ENCODE measurements at places on chromosomes 4 and X.

DNA sequence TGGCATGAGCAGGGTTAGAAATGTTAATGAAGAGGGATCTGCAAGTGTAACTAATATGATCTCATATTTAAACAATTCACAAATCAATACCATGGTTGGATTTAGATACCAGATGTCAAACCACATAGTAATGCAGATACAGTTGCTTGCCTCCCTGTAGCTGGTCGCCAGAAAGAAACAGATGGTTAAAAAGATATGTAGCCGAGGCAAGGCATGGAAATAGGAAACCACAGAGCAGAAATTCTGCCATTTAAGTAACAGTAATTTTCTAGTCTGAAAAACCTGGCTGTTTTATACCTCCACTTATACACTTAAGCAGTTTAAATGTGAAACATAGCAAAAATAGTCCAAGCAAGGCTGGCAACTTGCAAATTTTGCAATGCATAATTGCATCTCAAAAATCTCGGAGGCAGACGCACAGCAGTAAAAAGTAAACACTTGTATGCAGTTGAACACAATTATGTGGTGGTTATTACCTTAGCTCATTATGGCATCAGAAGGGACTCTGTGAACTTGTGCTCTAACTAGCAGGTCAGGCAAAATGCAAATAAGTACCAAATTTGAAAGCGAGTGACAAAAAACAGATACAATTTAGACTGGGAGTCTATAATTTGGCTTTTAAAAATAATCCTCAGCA is 126.8 kb downstream of the NAA11 start:
- no peak for DNase-seq

DNA sequence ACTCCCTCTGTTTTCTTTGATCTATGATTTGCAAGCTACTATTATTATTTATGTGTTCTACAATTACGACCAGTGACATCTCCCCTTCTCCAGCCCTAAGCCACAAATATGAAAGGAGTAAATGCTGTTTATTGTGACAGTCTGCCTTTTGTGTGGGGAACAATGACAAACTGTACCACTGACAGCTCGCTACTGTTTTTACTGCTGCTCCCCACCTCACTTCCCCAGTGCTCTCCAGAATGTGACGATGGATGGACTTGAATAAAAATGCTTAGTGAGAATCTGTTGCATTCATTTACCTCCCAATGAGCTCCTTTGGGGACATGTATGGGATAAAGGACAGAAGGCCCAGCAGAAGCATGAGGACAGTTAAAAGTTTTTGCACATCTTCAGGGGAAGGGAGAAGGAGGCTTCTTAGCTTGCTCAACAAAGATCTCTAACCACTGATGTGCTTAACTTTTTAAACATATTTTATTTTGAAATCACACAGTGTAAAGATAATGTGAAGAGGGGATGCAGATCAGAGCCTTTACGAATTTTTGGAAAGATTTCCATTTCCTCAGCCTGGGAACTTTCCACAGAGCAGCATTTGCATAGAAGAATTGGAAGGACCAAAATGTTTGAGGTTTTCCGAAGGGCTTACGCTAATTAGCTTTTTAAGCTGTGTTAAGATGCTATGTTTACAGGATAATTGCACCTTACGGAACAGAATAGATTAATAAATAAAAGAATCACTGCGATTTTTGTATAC is 485.1 kb upstream of the TENM3 start:
- no peak for DNase-seq

DNA sequence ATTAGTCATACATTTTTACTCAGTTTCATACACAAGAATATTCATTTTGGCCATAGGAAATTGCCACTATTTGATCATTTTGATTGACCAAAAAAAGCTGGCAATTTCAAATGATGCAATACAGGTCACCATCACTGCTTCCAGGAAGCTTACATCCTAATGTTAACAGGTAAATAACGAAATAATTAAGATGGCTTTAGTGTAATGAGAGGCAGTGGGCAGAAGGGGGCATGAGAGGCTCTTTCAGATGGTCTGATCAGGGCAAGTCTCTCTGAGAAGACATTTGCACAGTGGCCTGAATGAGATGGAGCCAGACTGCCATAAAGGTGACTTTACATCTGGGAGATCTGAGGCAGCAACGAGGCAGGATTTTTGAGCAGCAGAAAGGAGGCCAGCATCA is 170.7 kb downstream of the SLIT2 start:
- DNase-seq, result no peak

GRCh38 chr4:20430259-20430941 is 178.7 kb downstream of the SLIT2 start:
- DNase-seq, result no peak

- DNase-seq, result no peak
These were observed 32.4 kb downstream of the OCRL start for GRCh38 chrX:129572422-129572821.

GRCh38 chr4:45971108-45971507 is 152.7 kb downstream of the GABRG1 start:
- no peak for DNase-seq

DNA sequence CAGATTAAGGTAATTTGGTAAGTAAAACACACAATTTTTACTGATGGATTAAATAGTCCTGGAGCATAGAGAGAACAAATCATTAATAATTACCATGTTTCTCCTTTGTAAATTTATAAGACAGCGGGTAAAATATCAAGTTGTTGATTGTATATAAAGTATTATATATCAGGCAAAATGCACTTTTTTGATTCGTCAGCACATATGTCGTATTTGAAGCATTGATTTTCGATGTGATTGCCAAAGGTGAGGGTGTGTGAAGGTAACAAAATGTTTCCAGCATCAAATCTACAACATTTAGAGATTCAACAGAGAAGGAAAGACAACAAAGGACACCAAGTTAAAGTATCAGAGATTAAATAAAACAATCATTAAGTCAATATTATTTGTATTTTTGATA is 1437.8 kb upstream of the ADGRL3 start:
- DNase-seq, result no peak

GRCh38 chrX:34632384-34632783 is 24.7 kb downstream of the TMEM47 start:
- no peak for DNase-seq

DNA sequence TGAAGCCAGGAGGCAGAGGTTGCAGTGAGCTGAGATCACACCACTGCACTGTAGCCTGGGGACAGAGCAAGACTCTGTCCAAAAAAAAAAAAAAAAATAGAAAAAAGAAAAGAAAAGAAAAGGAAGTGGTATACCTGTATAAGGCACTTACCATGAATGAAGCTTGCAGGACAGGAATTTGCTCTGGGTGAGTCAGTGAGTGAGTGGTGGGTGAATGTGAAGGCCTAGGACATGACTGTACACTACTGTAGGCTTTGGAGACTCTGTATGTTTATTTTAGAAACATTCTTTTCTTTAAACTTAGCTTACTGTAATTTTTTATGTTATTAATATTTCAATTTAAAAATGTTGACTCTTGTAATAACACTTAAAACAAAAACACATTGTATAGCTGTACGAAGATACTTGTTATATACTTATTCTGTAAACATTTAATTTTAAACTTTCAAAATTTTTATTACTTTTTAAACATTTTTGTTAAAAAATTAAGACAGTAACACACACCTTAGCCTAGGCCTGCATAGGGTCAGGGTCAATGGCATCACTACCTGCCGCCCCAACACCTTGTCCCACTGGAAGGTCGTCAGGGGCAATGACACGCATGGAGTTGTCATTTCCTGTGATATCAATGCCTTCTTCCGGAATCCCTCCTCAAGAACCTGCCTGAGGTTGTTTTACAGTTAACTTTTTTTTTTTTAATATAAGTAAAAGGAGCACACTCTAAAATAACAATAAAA is 78.7 kb downstream of the CLNK start:
- no peak for DNase-seq

GRCh38 chr4:46196086-46196485 is 72.2 kb upstream of the GABRG1 start:
- DNase-seq, result no peak

DNA sequence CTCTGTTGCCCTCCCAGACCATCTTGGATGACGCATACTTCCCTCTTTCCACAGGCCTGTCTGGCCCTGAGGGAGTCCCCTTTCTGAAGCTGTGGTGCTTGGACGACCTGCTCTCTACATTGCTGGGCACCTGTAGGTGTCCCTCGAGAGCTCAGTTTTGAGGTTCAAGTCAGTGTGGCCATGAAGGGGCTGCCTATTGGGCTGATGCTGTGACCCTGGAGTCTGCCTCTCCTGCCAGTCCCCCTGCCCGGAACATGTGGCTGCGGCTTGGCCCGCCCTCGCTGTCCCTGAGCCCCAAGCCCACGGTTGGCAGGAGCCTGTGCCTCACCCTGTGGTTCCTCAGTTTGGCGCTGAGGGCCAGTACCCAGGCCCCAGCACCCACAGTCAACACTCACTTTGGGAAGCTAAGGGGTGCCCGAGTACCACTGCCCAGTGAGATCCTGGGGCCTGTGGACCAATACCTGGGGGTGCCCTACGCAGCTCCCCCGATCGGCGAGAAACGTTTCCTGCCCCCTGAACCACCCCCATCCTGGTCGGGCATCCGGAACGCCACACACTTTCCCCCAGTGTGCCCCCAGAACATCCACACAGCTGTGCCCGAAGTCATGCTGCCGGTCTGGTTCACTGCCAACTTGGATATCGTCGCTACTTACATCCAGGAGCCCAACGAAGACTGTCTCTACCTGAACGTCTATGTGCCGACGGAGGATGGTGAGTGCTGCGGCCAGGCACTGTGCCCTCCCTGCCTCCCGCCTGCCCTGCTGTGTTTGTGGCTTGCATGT is 3.0 kb downstream of the NLGN3 start:
- DNase-seq, result no peak

DNA sequence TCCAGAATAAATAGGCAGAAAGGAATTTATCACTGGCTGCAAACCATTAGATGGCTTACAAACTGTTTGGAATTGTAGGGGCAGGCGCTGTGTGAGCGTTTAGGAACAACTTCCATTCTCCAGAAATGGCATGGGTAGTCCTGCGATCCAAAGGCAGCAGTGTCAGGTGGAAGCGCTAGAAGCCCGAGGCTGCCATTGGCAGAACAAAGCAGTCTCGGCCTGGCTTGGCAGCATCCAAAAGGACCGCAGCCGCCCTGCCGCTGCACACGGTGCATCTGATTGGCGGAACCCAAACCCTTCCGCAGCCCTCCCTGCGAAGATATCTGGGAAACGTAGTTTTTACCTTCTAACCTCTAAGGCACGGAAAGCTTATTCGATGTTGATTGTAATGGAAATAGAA is 23.6 kb upstream of the YTHDC1 start:
- DNase-seq, result no peak

GRCh38 chr4:88613417-88613875 is 21.2 kb downstream of the HERC3 start:
- DNase-seq, result no peak

DNA sequence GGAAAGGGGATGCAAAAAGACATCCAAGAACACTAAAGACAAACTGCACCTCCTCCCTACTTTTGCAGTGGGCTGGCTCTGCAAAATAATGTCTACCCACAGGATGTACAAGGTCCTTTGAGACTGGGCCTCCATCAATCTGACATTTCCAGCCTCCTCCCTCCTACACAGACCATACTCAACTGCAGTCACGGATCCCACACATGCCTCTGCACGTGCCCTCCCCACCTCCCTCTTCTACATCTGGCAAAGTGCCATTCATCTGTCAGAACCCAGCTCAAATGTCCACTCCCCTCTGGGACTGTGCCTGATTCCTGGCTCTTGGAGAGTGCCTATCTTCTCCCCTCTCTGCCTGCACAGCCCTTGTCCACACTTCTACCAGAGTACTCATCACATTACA is 50.3 kb downstream of the CHRDL1 start:
- DNase-seq, result no peak

DNA sequence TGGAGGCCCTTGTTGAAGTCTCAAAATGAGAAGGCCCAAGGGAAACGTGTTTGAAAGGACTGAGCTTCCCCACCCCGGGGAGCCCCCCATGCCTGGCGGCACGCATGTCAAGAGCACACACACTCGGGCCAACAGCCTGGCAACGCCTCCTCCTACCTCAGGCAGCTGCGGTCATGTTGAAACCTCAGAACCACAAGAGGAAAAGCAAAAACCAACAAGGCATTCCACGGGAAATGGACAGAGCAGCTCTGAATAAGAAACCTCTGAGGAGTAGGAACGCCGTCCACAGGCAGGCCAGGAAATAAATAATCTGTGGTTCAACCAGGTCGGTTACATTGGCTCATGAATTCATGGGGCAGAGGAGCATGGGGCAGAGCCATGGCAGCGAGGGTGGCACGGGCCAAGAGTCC is 95.7 kb upstream of the AFAP1 start:
- no peak for DNase-seq

- no peak for DNase-seq
These were observed 100.5 kb downstream of the MFAP3L start for GRCh38 chr4:169925678-169926077.

GRCh38 chr4:87806520-87806919 is 7.2 kb downstream of the IBSP start:
- no peak for DNase-seq

DNA sequence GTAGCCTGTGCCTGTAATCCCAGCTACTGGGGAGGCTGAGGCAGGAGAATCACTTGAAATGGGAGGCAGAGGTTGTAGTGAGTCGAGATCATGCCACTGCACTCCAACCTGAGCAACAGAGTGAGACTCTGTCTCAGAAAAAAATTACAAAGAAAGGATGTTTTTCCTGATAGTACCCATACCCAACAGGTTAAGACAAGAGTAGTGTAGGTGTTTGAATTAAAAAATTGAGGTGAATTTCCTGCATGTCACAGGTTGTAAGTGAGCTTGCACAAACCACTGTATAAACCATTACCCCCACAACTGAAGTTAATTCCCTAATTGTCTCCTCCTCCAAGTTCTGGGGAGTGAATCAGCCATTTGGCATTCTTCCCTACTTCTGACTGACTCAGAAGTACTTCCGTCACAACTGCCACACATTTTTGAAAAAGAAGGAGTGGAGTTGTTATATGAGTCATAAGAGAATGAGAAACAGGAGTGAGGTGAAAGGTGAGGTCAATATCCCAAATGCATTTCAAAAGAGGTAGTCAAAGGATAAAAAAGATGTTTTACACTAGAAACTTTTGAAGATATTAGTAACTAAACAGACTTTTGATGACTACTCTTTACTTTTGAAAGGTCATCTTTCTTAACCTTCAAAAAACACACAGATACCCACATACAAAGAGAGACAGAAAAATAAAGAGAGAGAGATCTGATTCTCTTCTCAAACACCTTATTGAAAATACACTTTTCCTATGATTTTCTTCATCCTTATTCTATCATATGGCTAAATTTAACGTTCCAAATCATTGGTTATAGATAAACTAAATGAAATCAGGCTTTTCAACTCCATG is 134.5 kb downstream of the BTC start:
- DNase-seq, result no peak

DNA sequence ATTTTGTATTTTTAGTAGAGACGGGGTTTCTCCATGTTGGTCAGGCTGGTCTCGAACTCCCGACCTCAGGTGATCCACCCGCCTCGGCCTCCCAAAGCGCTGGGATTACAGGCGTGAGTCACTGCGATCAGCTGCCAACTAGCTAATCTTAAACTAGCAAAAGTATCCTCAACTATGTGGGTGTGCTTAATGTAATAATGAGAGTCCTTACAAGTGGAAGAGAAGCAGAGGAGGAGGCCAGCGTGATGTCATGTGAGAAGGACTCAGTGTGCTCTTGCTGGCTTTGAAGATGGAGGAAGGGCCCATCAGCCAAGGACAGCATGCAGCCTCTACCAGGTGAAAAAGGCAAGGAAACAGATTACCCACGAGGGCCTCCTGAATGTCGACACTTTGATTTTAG is 19.6 kb downstream of the SCD5 start:
- DNase-seq, result no peak
